ENCODE measurements at places on chromosomes 6 and 20. TPM values are rescaled to one million over a fixed set of nuclear protein-coding genes. Genes with fewer than 3 reads are reported as not detected.

Gene SLC2A10
- total RNA-seq: 0.06 TPM

DNA sequence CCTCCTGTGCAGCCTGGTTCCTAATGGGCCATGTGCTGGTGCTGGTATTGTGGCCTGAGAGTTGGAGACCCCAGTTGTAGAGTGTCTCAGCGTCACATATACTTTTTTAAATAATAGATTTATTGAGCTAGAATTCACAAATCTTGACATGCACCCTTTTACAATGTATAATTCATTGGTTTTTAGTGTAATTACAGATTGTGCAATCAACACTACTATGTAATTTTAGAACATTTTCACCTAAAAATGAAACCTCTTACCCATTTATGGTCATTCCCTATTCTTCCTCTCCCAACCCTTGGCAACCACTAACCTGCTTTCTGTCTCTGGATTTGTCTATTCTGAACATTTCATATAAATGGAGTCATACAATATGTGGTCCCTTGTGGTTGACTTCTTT is 10.6 kb downstream of the PRIM2 start:
- no peaks in the 10 kb centered on the region for H3K27me3 ChIP-seq
- H3K27ac ChIP-seq: no peak overlapping the region
- no peak overlapping the region for H3K4me3 ChIP-seq
- DNase-seq: no peak
- peaks cover 66% of the 10 kb centered on the region for H3K36me3 ChIP-seq
- H3K4me1 ChIP-seq: peaks cover 2% of the 10 kb centered on the region

- H3K4me1 ChIP-seq: peaks cover 41% of the 10 kb centered on the region
- H3K27ac ChIP-seq: peak overlapping the region; percentile 21
- H3K36me3 ChIP-seq: peaks cover 64% of the 10 kb centered on the region
These were observed 13.3 kb downstream of the SNX5 start for GRCh38 chr20:17955302-17955701.

- no peaks in the 10 kb centered on the region for H3K27me3 ChIP-seq
- H3K4me1 ChIP-seq: no peaks in the 10 kb centered on the region
- no peaks in the 10 kb centered on the region for H3K36me3 ChIP-seq
- H3K4me3 ChIP-seq: no peak overlapping the region
- no peak overlapping the region for H3K27ac ChIP-seq
These were observed 330.5 kb downstream of the TFAP2A start for GRCh38 chr6:10084111-10084986.

Data from activated naive CD8-positive, alpha-beta T cell treated with anti-CD3 and anti-CD28 coated beads for 36 hours (primary cell).